ENCODE measurements at places on chromosomes 16 and 17. TPM values are rescaled to one million over a fixed set of nuclear protein-coding genes. Genes with fewer than 3 reads are reported as not detected.

MVD gene
- polyA plus RNA-seq = 391 TPM

KRT16 gene
- 132 TPM for polyA plus RNA-seq

KIF2B gene
- not detected for polyA plus RNA-seq

TGFB1I1 gene
- polyA plus RNA-seq = 34.6 TPM

ELMO3 gene
- 46.7 TPM for polyA plus RNA-seq

DNA sequence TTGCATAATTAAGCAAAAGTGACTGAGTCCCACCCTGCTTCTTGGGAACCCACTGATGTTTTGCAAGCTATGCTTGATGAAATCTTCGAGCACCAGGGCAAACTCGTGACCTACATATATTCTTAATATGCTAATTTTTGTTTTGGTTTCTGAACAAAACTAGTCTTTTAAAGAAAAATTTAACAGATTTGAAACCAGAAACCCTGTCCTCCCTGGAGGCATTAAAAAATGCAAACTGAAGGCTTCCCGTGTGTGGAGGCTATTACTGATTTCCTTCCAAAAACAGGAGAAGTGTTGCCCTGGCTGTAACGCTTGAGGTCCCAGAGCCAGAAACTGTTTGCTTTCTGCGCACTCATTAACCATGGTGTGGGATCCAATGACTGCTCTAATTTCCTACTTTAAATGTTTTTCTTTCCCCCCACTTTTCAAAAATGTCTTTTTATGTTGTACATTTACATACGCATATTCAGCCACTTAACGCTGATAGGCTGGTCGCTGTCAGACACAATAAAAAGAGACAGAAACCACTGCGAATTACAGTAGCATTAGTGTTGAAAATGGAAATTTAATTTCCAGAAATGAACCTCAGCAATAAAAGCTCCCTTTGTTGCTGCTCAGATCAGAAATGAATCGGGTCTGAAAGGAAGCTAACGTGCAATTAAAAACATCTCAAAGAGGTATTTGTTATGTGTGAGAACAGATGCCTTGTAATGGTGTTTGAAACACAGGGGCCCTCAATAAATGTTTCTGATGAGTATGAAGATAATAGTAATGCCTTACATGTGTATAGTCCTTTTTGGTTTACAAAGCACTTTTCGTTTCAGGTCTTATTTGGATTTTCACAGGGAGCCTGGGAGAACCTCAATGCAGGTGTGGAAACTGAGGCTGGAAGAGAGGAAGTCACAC lies 39.9 kb upstream of the IRX6 start:
- DNase-seq = no peak

DNA sequence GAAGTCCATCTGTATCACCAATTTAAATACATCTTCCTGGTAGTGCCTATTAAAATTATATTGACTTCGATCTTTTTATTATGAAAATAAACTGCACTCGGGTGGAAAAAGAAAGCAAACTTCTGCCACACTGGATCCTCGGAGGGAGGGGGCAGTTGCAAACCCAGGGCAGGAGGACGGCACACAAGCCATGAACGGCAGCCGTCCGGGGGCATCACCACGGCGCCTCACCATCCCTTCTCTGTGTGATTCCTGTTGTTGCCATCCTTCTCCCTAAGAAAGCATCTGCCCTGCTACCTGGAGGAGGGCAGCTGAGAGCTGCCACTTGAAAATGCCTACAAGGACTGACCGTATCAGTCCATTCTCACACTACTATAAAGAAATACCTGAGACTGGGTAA lies 53.9 kb upstream of the ENPP7 start:
- no peak for DNase-seq

DNA sequence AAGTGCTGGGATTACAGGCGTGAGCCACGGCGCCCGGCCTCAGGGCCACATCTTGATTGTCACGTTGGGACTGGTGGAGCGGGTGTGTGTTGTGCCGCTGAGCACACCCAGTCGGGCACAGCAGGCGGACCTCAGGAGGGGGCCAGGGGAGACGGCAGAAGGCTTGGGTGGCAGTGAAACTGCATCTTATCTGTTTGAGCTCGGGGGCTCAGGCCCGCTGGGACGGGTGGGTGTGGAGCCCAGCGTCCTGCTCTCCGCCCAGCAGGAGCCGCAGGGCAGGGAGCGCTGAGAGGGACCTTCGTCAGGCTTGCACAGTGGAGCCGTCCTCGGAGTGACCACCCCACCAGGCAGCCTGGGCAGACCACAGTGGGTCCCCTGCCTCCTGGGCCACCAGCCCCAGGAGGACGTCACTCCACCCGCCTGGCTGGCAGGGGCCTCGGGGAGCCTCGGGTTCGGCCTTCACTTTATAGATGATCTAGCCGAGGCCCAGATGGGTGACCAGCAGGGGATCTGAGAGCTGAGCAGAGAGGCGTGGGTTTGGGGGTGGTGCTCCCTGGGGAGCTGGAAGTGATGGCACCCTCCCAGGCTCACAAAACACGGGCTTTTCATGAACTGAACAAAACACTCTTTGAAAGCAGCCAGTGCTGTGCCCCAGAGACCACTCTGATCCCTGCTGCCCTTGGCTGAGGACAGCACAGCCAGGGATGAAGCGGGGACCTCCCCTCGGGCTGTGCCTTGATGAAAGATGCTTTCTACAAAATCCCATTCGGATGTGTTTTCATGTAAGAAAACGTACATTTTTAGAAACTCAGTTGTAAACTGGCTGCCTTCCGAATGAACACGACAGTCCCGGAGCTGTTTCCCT lies 181.1 kb downstream of the SEC14L1 start:
- no peak for DNase-seq

- no peak for DNase-seq
Measured at GRCh38 chr17:8818047-8818446, 18.9 kb upstream of the MFSD6L start.

- DNase-seq = no peak
Measured at GRCh38 chr17:72624226-72624625, 468.3 kb downstream of the SLC39A11 start.

GRCh38 chr16:62105244-62105643 lies 69.0 kb upstream of the CDH8 start:
- no peak for DNase-seq

DNA sequence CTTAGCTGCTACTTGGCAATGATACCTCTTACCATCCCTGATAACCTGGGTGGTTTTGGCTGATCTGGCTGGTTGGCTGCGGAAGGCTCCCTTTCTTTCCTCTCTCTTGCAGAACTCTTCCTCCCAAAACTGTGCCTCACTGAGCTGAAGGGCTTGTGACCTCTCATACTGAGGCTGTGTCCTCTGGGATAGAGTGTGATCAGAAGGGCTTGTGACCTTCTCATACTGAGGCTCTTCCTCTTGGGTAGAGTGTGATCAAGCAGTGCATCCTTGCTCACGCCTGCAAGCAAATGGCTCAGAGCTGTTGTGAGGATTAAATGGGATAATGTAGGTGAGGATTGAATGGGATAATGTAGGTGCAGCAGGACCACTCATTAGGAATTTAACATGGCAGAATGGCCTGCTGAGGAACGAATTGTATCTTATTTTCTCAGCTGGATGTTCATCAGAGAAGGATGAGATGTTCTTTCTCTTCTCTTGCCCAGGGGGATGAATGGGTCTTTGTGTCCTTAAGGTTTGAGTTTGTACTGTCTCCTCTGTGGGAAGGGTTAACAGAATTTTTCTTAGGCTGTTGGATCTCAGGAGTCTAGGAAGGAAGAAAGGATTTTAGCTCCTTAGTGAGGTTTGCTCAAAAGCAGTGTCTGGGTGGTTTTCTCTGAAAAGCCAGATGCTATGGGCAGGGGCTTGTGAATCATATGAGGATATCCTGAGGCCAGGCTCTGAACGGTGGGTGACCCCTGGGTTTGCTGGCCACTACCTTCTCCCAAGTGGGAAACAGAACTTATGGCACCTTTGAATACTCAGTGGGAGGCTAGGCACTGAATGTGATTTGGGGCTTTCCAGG lies 130.0 kb upstream of the HS3ST2 start:
- no peak for DNase-seq

DNA sequence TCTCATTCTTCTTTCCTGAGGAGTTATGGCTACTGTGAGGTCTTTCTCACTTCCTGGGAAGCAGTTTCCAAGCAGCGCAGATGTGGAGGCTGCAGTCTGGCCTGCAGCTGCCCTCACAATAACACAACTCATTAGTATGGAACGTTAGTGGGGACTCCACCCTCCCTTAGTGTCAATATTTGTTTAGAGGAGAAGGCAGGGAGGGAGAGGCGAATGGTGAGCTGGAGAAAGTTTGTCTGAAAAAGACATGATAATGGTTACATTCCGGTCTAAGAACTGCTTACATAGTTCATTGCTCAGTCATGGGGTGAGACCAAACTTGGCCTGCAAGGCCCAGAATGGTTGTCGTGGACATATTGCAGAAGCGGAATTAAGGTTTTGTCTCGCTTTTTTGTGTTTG lies 170.2 kb downstream of the HS3ST3B1 start:
- DNase-seq = peak; percentile 58

- peak; percentile 48 for DNase-seq
Measured at GRCh38 chr17:62791235-62791734, 16.8 kb downstream of the MARCHF10 start.

DNA sequence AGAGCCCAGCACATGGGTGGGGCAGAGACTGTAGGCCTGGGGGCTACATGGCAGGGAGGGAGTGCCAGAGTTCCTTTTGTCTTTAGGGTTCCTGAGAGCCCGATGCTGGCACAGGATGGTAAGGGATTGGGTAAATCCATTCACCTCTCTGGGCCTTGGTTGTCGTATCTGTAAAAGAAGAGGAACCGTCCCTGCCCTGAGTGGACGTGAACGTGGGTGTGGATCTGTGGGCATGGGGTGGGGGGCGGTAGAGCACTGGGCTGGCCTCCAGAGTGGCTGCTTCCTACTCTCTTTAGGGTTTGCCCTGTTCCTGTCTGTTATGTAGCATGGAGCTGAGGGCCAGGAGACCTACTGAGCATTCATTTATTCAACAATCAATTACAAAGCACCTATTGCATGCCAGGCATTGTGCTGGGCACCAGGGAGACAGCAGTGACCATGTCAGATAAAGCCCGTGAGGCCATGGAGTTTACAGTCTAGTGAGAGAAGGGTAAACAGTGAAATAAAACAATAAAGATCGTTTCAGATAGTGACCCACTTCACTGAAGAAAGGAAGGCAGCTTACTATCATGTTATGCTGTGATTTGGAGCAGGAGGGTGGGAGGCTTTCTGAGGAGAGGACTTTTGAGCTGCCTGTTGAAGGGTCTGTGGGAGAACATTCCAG lies 13.1 kb upstream of the TCAP start:
- DNase-seq = no peak

DNA sequence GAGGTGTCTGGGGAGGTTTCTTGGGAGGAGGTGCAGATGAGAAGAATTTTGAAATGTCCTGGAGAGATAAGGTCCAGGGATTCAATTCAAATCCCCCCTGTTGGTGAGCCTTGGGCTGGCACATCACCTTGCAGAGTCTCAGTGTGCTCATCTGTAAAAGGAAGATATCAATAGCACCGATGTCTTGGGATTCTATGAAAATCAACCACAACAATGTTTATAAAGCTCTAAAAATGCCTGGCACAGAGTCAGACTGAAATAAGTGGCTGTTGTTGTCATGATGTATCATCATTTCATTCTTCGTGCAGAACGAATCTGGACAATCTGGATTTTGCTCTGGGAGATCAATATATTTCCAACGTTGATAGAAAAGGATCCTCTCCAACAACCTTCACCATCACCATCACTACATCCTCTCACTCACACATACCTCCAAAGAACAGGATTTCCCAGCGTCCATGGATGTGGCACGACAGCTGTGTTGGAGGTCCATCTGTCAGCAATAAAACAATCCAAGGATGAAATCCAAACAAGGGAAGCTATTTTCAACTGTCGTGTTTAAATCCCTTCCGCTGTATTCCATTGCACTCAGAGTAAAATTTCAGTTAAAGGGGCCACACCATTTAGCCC lies 393.7 kb upstream of the DYNLRB2 start:
- no peak for DNase-seq

DNA sequence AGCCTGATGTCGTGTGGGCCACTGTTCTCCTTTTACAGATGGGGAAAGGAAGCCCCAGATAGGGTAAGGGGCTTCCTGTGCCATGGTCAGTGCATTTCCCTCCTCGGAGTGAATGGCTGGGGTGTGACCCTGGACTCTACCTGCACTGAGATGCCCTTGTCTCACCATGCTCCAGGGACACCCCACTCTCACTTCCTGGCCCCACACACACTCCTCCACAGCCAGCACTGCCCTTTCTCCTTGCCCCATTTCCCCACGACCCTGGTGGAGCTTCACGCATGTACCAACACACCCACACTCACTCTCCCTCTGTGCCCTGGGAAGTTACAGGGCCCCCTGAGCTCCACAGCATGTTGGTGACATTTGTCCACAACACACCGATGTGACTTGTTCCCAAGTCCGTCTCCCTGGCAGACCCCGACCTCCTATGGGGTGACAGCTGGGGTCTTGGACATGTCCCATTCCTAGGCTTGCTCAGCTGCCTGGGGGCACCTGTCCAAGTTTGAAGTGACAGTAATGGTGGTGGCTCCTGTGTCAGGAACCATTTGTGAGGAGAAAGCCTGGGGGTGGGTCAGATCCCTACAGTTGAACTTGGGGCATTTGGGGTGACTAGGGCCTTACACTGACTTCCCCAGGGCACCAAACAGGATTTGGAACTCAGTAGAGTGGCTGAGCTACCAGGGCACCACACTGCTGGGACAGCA lies 47.4 kb downstream of the PECAM1 start:
- DNase-seq = no peak

Measured in foreskin keratinocyte (primary cell).